ENCODE measurements at places on chromosomes 5 and 9. TPM values are rescaled to one million over a fixed set of nuclear protein-coding genes. Genes with fewer than 3 reads are reported as not detected.

The PCDHGA11 gene
- total RNA-seq: not detected

The THBS4 gene
- 0.41 TPM for total RNA-seq

The FOXD4 gene
- total RNA-seq: 0.16 TPM

The TTC23L gene
- total RNA-seq: 0.30 TPM

GRCh38 chr5:21071421-21071820, 1083.4 kb upstream of the CDH18 start:
- no peak for DNase-seq
- no peak overlapping the region for H3K4me3 ChIP-seq
- no peaks in the 10 kb centered on the region for H3K4me1 ChIP-seq
- H3K36me3 ChIP-seq: no peaks in the 10 kb centered on the region
- H3K27ac ChIP-seq: no peak overlapping the region

GRCh38 chr5:42089705-42090104, 164.6 kb downstream of the FBXO4 start:
- no peak overlapping the region for H3K27ac ChIP-seq
- H3K4me3 ChIP-seq: no peak overlapping the region
- no peak for DNase-seq
- H3K36me3 ChIP-seq: no peaks in the 10 kb centered on the region
- no peaks in the 10 kb centered on the region for H3K4me1 ChIP-seq
- no peaks in the 10 kb centered on the region for H3K27me3 ChIP-seq

GRCh38 chr5:68279984-68280383, 64.4 kb downstream of the PIK3R1 start:
- peaks cover 75% of the 10 kb centered on the region for H3K4me1 ChIP-seq
- peak overlapping the region; percentile 98 for H3K27ac ChIP-seq
- H3K27me3 ChIP-seq: no peaks in the 10 kb centered on the region
- H3K36me3 ChIP-seq: peaks cover 70% of the 10 kb centered on the region
- H3K4me3 ChIP-seq: peak overlapping the region; percentile 71

DNA sequence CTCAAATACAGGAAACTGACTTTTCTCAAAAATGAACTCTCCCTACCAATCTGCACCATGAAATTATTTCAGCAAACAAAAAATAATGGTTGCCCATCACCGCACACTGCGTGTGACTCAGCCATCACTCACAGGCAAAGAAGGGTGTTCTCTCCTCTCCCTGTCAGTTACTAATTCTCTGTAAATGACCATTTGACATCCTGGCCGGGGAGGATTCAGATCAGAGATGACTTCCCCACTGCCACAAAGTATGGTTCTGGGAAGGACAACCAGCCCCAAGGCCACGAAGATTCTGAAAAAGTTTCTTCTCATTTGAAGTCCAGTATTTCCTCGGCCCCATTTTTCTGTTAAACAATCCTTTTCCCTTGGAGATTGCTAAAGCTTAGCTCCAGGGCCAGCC, 199.4 kb downstream of the AUH start:
- no peak for DNase-seq
- H3K27me3 ChIP-seq: no peaks in the 10 kb centered on the region
- H3K36me3 ChIP-seq: no peaks in the 10 kb centered on the region
- peaks cover 42% of the 10 kb centered on the region for H3K4me1 ChIP-seq

GRCh38 chr5:173790177-173790719, 97.9 kb upstream of the CPEB4 start:
- H3K36me3 ChIP-seq: no peaks in the 10 kb centered on the region
- DNase-seq: no peak
- no peak overlapping the region for H3K27ac ChIP-seq
- peaks cover 1% of the 10 kb centered on the region for H3K4me1 ChIP-seq
- no peaks in the 10 kb centered on the region for H3K27me3 ChIP-seq

DNA sequence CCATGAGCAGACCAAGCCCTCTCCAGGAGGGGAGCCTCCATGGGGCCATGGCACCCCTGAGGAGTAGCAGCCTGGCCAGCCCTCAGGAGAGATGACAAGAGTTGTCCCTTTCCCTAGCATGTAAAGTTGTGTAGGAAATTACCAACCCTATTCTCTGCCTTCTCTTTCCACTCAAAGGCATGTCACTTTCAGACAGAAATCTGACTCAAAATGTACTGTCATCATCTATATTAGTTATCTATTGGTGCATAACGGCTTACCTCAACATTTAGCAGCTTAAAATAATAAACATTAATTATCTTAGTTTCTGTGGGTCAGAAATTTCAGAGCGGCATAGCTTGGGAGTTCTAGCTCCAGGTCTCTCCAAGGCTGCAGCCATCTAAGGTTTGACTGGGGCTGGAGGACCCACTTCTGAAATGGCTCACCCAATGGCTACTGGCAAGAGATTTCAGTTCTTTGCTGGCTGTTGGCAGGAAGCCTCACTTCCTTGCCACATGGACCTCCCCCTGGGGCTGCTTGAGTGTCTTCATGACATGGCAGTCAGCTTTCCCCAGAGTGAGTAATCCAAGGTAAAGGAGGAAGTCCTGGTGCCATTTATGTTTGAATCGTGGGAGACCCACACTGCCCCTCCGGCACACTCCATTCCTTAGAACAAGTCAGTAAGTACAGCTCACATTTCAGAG, 632.3 kb downstream of the CCDC171 start:
- H3K36me3 ChIP-seq: peaks cover 15% of the 10 kb centered on the region
- DNase-seq: no peak
- no peak overlapping the region for H3K4me3 ChIP-seq
- no peaks in the 10 kb centered on the region for H3K27me3 ChIP-seq
- peak overlapping the region; percentile 71 for H3K27ac ChIP-seq
